Smooth muscle cell of the umbilical artery (primary cell): ENCODE measurements at places on chromosomes 1 and 21. TPM values are rescaled to one million over a fixed set of nuclear protein-coding genes. Genes with fewer than 3 reads are reported as not detected.

Gene GSTM3
- total RNA-seq: 24.3 and 138 TPM in 2 replicates

Gene GCSAML
- not detected in 2 replicates for total RNA-seq

Gene PBX1
- 26.3 and 38.0 TPM in 2 replicates for total RNA-seq

Gene CLCA1
- not detected in 2 replicates for total RNA-seq

Gene SPRR5
- total RNA-seq: not detected in 2 replicates

Gene DIRAS3
- total RNA-seq: 58.2 and 78.9 TPM in 2 replicates

Gene DENND2C
- total RNA-seq: 1.5 and 2.2 TPM in 2 replicates

Gene CCDC185
- total RNA-seq: not detected in 2 replicates

Gene COL8A2
- total RNA-seq: 9.2 and 19.6 TPM in 2 replicates

Gene ZNF684
- total RNA-seq: 3.8 and 6.2 TPM in 2 replicates

Gene BARHL2
- not detected in 2 replicates for total RNA-seq
